ENCODE measurements at places on chromosomes 13 and 19.
A peak's percentile ranks its signal among the peaks of the same experiment; 100 is the strongest.

DNA sequence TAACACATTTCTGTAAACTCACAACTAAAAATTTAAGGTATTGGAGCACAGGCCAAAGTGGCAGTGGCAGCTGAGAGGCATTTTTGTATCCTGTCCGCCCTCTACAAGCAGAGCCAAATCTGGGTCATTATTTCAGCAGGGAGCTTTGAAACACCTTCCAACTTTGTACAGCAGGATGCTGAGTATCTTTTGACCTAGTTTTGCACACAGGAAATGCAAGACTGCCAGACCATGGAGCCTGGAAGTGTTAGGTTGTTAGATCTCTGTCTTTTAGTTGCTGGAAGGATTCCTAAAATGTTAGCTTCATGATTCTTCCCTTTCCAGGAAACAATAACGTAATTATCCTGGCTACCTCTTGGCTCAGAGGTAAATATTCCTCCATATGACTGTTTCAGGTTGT, 148.6 kb upstream of the ATXN8OS start:
- no peak for DNase-seq

- DNase-seq: peak; percentile 66
Measured at GRCh38 chr13:99969919-99970650, 1.5 kb downstream of the ZIC5 start.

DNA sequence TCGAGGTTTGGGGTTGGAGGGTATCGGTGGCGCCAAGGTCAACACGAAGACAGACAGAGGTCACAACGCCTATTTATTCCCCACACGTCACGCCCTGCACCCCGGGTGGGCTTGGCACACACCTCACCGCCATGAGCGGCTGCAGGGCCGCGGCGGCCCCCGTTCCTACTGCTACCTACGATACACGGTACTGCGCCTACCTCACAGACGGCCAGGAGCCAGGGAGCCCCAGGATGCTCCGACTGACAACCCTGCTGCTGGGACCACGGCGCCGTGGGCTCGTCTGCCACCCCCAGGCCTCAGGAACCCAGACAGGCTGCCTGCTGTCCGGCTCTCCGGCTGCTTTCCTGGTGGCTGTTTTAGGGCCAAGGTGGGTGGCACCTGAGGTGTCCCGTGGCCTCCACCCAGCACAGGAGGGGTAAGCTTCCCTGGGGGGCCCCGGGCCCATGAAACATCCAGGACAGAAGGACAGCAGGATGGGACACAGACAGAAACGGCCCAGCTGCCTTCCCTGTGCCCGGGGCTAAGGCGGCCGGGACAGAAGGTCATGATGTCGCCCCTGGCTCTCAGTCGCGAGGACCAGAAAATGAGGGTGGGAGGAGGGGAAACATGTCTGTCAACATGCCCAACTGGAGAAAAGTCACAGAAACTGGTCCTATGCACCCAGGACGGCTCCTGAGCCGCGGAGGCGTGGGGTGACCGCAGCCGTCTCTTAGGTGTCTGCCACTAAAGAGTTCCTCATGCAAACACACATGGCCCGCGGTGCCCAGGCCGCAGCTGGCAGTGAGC, 15.0 kb upstream of the SLC39A3 start:
- DNase-seq: no peak

- no peak for DNase-seq
Measured at GRCh38 chr19:40281381-40282208, 3.5 kb downstream of the AKT2 start.

DNA sequence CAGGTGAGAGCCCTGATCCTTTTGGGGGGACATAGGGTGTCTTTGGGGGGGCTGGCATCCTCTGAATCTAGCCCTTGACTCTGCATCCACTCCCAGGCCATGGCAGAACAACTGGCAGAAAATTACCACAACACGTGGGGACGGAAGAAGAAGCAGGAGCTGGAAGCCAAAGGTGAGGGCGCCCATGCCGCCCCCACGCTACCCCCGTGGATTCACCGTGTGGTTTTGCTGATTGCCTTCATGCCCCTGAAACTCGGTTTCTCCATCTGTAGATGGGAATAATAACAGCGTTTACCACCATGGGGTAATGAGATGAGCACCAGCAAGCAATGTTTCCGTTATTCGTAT, 72.9 kb downstream of the RYR1 start:
- DNase-seq: no peak

- DNase-seq: no peak
Measured at GRCh38 chr19:3470500-3471128, 9.7 kb downstream of the SMIM24 start.

DNA sequence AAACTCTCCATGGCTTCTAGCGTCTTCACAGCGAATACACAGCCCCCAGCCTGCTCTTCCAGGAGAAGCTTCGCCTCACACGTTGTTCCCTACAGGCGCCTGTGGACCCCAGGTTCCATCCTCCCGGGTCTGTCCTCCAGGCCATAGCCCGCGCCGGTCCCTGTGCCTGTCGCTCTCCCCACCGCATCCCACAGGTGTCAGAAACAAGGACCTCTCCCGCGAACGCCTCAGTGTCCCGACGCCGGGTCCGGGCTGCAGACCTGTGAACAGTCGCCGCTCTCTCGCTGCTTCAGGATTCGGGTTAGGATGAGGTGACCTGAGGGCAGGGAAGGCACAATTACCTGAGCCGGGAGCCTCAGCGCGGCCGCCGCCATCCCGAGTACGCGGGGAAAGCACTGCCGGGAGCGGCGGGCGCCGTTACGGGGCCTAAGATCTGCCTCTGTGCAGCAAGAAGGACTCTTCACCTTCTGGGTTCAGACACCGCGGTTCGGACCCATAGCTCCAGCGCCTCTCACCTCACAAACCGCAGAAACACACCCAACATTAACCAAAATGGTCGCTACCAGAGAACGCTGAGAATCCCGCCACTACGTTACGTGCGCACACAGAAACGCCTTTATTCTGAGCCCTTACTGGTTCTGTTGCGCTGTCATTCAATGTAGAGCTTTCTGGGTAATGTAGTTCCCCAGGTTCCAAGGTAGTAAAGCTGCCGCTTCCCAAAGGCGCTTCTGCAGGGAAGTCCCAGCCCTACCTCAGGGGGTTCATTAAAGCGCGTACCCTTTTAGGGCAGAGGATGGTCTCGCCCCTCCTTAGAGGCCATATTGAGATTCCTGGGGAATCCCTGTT, at the start of gene ZNF418:
Gene ZNF418 (minus strand): TSS at position 583 of the 846 bp plus-strand sequence. CDS start 1,580 bp downstream, outside the sequence.
- no peak for DNase-seq

GRCh38 chr19:52191951-52192350, 2.1 kb downstream of the PPP2R1A start:
- DNase-seq: no peak

- no peak for DNase-seq
Measured at GRCh38 chr19:33386361-33386858, 12.9 kb downstream of the CEBPG start.

DNA sequence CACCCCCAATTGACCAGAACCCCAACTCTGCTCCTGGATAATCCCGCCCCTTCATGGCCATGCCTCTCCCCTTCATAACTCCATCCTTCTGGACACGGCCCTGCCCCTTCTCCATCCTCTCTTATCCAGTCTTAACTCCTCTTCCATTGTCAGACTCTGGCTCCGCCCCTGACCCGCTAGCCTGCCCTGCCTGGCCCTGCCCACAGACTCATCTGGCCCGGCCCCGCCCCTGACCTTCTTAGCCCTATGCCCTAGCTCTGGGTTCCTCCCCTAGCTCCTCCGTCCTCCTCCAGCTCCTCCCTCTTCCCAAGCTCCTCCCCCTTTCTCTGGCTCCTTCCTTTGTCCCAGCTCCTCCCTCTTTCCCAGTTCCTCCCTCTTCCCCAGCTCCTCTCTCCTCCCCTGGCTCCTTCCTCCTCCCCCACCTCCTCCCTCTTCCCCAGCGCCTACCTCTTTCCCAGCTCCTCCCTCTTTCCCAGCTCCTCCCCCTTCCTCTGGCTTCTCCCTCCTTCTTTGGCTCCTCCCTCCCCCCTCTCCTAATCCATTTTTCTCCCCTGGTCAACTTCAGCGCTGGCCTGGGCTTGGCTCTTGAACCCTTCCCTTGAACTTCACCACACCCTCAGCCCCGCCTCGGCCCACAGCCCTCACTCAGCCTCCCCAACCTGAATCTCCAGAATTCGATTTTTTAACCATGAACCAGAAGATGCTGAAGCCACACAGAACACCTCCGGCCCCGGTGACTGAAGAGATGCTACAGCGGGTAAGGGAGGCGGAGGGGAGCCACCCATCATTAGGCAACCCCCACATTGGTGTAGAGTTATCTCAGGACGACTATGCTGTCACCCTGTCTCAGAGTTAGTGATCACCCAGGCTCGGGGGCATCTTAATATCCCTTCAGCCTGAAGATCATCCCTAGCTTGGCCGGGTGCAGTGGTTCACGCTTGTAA, 9.2 kb upstream of the ZNF358 start:
- peak; percentile 94 for DNase-seq

- DNase-seq: no peak
Measured at GRCh38 chr19:8827277-8827676, 4.8 kb downstream of the ZNF558 start.

DNA sequence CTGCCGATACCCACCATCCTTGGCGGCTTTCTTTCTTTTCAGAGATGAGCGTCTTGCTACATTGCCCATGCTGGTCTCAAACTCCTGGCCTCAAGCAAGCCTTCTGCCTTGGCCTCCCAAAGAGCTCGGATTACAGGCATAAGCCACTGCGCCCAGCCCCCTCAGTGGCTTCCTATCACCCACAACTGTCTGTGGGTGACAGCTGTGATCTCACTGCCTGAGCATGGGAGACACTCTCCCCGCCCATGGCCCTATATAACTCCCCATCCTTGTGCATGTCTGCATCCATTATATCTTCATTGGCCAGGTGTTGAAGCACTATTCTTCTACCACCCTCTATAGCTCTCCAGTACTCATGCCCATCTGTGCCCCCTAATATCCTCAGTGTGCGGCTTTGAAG, 76.2 kb downstream of the PTPRS start:
- no peak for DNase-seq

- DNase-seq: no peak
Measured at GRCh38 chr13:27281420-27281819, 10.8 kb downstream of the RASL11A start.

GRCh38 chr13:44465318-44465717, 91.7 kb downstream of the SERP2 start:
- no peak for DNase-seq

- DNase-seq: no peak
Measured at GRCh38 chr19:49635530-49636232, 4.3 kb downstream of the RRAS start.

DNA sequence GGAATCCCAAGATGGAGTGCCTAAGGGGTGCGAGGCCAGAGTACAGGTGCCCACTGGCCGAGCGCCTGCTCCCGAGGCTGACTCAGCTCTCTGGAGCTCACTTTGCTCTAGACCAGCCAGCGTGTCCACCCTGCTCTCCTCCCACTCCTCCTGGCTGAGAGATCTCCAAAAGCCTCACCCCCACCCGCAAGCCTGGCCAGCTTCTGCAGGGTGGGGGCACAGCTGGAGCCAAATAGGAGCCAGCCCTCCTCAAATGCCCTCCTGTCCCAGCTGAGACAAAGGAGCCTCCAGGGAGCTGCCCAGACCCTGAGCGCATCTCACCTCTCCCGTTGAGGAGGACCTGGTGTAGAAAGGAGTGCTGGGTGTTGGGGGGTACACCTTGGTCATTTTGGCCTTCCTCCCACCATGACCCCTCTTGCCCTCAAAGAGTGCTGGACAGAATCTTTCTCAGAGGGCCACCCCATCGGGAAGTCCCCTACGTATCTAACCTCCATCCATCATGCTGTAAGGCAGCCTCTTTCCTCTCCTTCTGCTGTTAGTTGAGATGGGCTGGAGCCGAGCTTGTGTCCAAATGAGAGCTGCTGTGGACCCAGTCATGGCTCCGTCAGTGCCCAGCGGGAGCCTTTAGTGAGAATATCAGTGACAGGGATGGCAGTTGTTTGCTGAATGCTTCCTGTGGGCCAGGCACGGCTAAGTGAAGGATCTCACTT, 123.9 kb upstream of the VSTM2B start:
- DNase-seq: no peak

DNA sequence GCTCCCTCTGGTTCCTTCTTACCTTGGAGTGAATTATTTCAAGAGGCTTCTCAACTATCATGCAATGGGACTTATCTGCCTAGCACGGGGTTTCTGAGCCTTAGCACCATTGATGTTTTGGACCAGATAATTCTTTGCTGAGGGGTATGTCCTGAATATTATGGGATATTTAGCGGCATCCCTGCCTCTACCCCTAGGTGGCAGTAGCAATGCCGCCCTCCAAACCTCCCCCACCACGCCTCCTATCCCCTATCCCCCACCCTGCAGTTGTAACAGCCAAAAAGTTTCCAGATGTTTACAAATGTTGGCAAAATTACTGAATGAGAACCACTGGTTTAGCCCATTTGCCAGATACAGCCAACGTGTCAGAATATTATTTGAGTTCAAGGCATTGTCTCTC, 125.5 kb downstream of the POSTN start:
- DNase-seq: no peak

GRCh38 chr13:63481334-63481733, 2065.7 kb upstream of the PCDH20 start:
- DNase-seq: peak; percentile 69

GRCh38 chr13:32254916-32255723, 60.0 kb downstream of the ZAR1L start:
- DNase-seq: no peak

- no peak for DNase-seq
Measured at GRCh38 chr19:46426035-46426505, 2.7 kb downstream of the PNMA8C start.

GRCh38 chr19:49983645-49984229, 22.8 kb upstream of the SIGLEC11 start:
- peak; percentile 50 for DNase-seq

GRCh38 chr13:49731766-49732165, 40.5 kb upstream of the EBPL start:
- DNase-seq: no peak

GRCh38 chr19:46186717-46187101, 38.7 kb downstream of the IGFL2 start:
- no peak for DNase-seq

- DNase-seq: no peak
Measured at GRCh38 chr13:80931766-80932165, 590.8 kb upstream of the SPRY2 start.

- peak; percentile 42 for DNase-seq
Measured at GRCh38 chr13:28574617-28575142, 79.8 kb upstream of the FLT1 start.

DNA sequence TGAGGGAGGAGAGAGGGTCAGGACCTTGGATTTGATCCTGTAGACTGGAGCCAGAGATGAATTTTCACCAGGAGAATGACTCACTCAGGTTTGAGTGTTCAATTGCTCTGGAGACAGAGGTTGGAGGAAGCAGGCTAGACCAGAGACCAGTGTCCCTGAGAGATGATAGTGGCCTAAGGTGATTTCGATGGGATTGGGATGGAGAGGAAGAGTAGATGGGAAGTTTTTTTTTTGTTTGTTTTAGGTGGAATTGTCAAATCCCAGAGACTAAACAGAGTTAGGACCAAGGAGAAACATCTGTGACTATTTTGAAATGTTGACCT, 2.3 kb downstream of the CEBPG start:
- no peak for DNase-seq

DNA sequence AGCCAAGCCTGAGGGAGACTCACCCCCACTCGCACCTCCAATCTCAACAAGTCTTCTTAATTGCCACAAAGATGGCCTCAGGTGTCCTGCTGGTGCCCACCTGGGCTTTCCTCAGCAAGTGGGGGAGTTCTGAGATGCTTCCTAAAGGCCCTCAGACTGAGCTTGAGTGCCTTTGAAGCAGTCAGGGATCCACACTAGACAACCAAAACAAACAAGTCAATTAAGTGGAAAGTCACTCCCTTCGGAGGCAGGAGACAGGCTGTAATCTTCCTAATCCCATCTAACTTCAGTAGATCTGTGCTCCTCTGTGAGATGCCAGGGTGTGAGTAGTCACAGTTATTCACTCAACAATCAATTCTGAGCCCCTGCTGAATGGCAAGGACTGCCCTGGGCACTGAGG, 68.3 kb upstream of the SERP2 start:
- no peak for DNase-seq
